ENCODE measurements at places on chromosomes 7 and 10. TPM values are rescaled to one million over a fixed set of nuclear protein-coding genes. Genes with fewer than 3 reads are reported as not detected.
A peak's percentile ranks its signal among the peaks of the same experiment; 100 is the strongest.

TMEM139 gene
- 14.4 TPM for total RNA-seq

MALSU1 gene
- 40.3 TPM for total RNA-seq

RSPH10B2 gene
- 0.44 TPM for total RNA-seq

PPP1R3C gene
- total RNA-seq: 14.4 TPM

DNA sequence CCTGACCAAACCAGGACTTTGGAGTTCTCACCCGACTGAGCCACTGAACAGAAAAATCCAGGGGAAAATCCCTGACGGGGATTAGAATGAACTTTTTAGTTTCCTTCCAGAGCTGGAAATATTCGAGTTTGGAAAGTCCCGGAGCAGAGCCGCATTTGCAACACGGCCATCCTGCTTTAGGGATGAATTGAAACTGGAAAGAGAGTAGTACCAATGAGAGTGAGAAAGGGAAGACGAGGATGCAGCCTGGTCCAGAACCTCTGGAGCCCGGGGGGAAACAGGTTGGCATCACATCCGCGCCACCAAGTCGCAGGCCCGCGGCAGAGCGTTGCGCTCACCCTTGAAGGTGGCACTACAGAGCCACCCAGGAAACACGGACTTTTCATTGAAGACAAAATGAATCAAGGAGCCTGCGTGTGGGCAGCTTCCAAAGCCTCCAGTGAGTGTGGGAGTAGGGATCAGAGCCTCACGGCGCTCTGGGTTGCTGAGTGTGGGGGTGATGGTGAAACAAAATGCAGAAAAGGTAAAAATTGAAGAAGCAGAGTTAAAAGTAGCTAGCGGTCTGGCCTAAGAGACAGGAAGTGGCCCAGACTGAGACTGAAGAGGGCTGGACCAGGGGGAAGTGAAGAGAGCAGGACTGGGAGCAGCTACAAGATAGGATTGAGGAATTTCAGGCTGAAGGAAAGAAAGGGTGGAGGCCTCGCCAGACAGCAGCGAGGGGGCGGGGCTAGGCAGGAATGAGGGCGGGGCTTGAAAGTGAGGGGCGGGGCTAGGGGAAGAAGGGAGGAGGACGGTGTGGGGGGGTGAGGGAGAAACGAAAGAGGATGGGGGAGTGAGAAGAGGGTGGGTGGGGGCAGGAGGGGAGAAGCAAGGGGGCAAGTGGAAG lies 1.8 kb downstream of the SMURF1 start:
- no peaks in the 10 kb centered on the region for H3K27me3 ChIP-seq
- peak; percentile 57 for DNase-seq
- H3K4me1 ChIP-seq: peaks cover 3% of the 10 kb centered on the region
- H3K4me3 ChIP-seq: peak overlapping the region; percentile 82
- H3K27ac ChIP-seq: peak overlapping the region; percentile 100

GRCh38 chr10:78309536-78310237 lies 276.0 kb downstream of the RPS24 start:
- no peaks in the 10 kb centered on the region for H3K27me3 ChIP-seq
- no peak overlapping the region for H3K27ac ChIP-seq
- H3K4me3 ChIP-seq: no peak overlapping the region
- no peaks in the 10 kb centered on the region for H3K4me1 ChIP-seq

DNA sequence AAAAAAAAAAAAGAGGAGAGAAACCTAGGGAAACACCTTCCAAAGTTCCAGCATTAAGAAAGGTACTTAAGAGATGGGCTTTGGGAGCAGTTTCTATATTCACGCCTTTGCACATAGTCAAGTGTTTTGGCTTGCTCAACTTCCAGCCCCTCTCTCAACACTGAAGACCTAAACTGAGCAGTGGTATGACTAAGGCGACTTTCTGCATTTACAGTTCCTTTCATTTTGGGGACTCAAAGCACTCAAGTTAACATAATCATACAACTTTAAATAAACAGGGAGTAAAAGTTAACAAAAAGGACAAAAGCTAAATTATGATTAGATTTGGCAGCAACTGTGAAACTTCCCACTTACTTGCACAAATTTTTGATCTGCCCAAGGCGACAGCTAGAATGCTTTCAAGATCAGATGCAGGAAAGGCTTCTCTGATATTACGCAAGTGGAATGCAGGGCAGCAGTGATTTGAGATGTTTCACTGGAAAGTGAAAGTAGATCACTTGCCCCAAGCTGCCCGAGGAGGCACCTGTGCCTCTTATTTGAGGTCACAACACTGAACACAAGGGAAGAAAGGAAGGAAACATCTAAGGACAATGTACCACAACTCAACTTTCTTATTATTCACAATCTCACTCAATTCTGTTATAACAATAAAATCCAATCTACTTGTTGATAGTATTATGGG lies 199.5 kb downstream of the SKAP2 start:
- H3K27ac ChIP-seq: no peak overlapping the region
- H3K4me3 ChIP-seq: peak overlapping the region; percentile 21
- no peaks in the 10 kb centered on the region for H3K27me3 ChIP-seq

DNA sequence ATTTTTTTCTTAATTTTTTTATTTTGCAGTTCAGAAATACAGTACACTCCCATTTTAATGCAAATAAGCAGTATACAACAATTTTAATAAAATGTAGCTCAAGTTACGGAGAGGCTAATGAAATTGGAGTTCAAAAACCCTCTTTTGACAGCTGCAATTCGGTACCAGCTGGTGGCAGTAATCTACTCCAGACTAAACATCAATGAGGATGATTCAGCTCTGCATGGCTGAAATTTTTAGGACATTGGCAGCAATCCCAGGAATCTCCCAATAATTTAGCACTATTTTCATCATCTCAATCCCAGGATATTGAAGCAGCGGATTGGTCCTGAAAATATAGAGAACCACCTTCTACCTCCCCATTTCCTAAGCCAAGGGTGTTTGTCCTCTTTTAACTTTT lies 278.8 kb downstream of the CACNA2D1 start:
- H3K4me1 ChIP-seq: no peaks in the 10 kb centered on the region
- no peaks in the 10 kb centered on the region for H3K27me3 ChIP-seq
- no peak for DNase-seq
- no peaks in the 10 kb centered on the region for H3K36me3 ChIP-seq

DNA sequence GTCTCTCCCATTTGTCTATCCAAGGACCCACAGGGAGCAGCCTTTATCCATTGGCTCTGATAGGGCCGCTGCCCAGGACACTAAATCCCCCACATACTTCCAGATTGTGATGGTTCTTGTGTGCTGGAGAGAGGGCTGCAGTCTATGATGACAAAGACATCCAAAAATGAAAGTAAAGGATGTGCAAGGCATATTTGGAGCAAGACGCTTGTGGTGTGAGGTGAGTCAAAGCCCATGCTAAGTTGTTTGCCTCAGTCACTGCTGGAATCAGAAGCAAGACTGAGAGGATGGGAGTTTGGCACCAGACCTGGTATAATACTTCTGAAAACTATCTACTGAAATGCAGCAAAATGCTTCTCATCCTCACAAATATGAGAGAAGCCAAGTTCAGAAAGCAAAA lies 22.7 kb downstream of the ZNF22 start:
- no peaks in the 10 kb centered on the region for H3K36me3 ChIP-seq
- no peak overlapping the region for H3K27ac ChIP-seq
- H3K27me3 ChIP-seq: no peaks in the 10 kb centered on the region
- DNase-seq: no peak
- H3K4me3 ChIP-seq: no peak overlapping the region

DNA sequence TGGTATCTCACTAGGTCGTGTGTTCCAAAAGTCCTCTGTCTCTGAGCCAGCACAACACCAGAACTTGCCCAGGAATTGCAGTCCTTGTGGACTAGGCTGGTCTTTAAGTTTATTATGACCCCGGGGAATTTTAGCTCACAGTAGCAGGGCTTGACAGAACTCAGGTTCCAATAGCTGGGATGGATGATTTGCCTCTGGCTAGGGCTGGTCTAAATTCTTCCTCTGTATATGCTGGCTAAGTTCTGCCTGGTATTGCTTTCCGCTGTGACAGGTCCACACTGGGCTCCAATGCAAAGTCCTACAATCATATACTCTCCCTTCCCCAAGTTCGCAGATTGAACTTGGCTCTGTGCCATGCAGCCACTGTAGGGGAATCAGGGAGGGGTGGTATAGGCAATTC lies 52.5 kb downstream of the FAS start:
- no peaks in the 10 kb centered on the region for H3K4me1 ChIP-seq
- no peak for DNase-seq
- no peak overlapping the region for H3K4me3 ChIP-seq
- H3K27me3 ChIP-seq: no peaks in the 10 kb centered on the region
- no peaks in the 10 kb centered on the region for H3K36me3 ChIP-seq
- no peak overlapping the region for H3K27ac ChIP-seq

- no peaks in the 10 kb centered on the region for H3K4me1 ChIP-seq
- no peaks in the 10 kb centered on the region for H3K36me3 ChIP-seq
- no peaks in the 10 kb centered on the region for H3K27me3 ChIP-seq
- no peak overlapping the region for H3K4me3 ChIP-seq
These were observed 446.4 kb upstream of the NRG3 start for GRCh38 chr10:81428456-81429134.

GRCh38 chr10:51867956-51868355 lies 168.6 kb upstream of the CSTF2T start:
- no peak overlapping the region for H3K4me3 ChIP-seq
- H3K36me3 ChIP-seq: no peaks in the 10 kb centered on the region
- no peak for DNase-seq
- no peak overlapping the region for H3K27ac ChIP-seq
- H3K4me1 ChIP-seq: no peaks in the 10 kb centered on the region
- H3K27me3 ChIP-seq: no peaks in the 10 kb centered on the region

- H3K4me3 ChIP-seq: no peak overlapping the region
- H3K4me1 ChIP-seq: no peaks in the 10 kb centered on the region
- no peak overlapping the region for H3K27ac ChIP-seq
- DNase-seq: no peak
- no peaks in the 10 kb centered on the region for H3K27me3 ChIP-seq
These were observed 687.3 kb upstream of the FOXK1 start for GRCh38 chr7:3994764-3995163.

- peaks cover 13% of the 10 kb centered on the region for H3K36me3 ChIP-seq
- no peak overlapping the region for H3K27ac ChIP-seq
- no peaks in the 10 kb centered on the region for H3K4me1 ChIP-seq
These were observed 117.7 kb downstream of the CYTH3 start for GRCh38 chr7:6154542-6155404.

DNA sequence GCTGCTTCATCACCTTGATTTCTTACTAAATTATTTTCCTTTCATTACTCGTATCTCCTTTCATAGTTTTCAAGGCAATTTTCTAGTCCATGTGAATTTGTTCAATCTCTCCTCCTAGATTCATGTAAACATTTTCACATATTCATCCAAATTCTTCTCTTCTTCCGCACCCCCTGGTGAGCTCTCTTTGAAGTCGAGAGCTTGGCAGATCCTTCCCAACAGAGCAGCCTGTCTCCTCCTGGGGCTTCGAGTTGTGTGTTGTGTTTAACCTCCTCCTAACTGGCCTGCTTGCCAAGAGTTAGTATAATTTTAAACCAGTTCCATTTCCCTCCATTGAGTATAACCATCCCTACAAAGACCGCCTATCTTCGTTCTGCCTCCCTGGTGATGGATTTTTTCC lies 272.4 kb upstream of the CELF2 start:
- no peaks in the 10 kb centered on the region for H3K36me3 ChIP-seq
- H3K4me3 ChIP-seq: no peak overlapping the region
- DNase-seq: no peak
- H3K27me3 ChIP-seq: no peaks in the 10 kb centered on the region
- H3K27ac ChIP-seq: no peak overlapping the region

DNA sequence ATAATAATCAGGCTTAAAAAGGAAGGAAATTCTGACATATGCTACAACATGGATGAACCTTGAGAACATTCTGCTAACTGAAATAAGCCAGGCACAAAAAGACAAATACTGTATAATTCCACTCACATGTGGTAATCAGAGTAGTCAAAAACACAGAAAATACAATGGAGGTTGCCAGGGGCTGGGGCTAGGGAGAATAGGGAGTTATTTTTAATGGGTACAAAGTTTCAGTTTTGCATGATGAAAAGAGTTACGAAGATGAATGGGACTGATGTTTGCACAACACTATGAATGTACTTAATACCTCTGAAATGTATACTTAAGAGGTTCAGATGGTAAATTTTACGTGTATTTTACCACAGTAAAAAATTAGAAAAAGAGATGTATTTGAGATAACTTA lies 145.6 kb downstream of the DOCK4 start:
- no peak overlapping the region for H3K27ac ChIP-seq
- no peak for DNase-seq
- H3K27me3 ChIP-seq: no peaks in the 10 kb centered on the region
- H3K4me1 ChIP-seq: no peaks in the 10 kb centered on the region
- no peaks in the 10 kb centered on the region for H3K36me3 ChIP-seq

- H3K27me3 ChIP-seq: no peaks in the 10 kb centered on the region
- H3K27ac ChIP-seq: peak overlapping the region; percentile 99
- H3K36me3 ChIP-seq: no peaks in the 10 kb centered on the region
- peak overlapping the region; percentile 89 for H3K4me3 ChIP-seq
- peaks cover 3% of the 10 kb centered on the region for H3K4me1 ChIP-seq
- no peak for DNase-seq
These were observed 1.1 kb downstream of the REEP3 start for GRCh38 chr10:63522277-63522687.

GRCh38 chr7:101832685-101833375 lies 15.4 kb downstream of the CUX1 start:
- H3K4me3 ChIP-seq: no peak overlapping the region
- H3K36me3 ChIP-seq: no peaks in the 10 kb centered on the region
- no peaks in the 10 kb centered on the region for H3K4me1 ChIP-seq
- no peaks in the 10 kb centered on the region for H3K27me3 ChIP-seq

DNA sequence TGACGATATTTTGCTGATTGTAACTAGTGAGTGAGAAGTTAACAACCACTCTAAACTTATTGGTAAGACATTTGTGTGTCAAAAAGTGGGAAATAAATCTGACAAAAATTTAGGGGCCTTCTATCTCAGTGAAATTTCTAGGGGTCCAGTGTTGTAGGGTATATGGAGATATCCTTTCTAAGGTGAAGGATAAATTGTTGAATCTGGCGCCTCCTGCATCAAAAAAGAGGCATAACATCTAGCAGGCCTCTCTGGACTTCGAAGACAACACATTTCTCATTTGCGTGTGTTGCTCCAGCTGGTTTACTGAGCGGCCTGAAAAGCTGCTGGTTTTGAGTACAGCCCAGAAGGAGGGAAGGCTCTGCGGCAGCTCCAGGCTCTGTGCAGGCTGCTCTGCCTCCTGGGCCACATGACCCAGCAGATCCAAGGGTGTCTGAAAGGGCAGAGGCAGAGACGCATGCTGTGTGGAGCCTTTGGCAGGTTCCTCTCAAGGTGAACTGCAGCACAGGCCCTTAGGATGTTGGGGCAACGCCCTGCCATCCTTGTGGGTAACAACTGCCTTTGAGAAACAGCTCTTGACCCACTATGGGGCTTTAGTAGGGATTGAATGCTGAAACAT lies 72.4 kb downstream of the LMBR1 start:
- no peak overlapping the region for H3K27ac ChIP-seq
- H3K4me1 ChIP-seq: no peaks in the 10 kb centered on the region
- H3K27me3 ChIP-seq: no peaks in the 10 kb centered on the region
- no peak for DNase-seq

GRCh38 chr10:99172950-99173349 lies 62.7 kb downstream of the HPSE2 start:
- no peak overlapping the region for H3K4me3 ChIP-seq
- DNase-seq: no peak
- H3K4me1 ChIP-seq: no peaks in the 10 kb centered on the region
- no peak overlapping the region for H3K27ac ChIP-seq
- no peaks in the 10 kb centered on the region for H3K27me3 ChIP-seq

DNA sequence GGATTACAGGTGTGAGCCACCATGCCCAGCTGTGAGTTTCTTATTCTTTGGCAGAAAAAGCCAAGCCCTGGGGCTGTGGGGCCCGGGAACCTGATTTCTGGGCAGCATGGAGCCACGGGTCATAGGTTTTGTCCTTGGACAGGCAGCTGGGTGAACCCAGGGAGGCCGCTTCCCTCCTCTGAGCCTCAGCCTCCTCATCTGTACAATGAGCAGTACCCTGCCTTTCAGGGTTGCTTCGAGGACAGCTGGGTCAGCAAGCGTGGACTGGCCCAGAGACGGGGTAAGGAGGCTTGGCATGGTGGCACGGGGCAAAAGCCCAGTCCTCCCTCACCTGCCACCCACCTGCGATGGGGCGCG lies 84.1 kb upstream of the GNA12 start:
- H3K27ac ChIP-seq: no peak overlapping the region
- H3K4me3 ChIP-seq: no peak overlapping the region
